Stimulated activated CD8-positive, alpha-beta memory T cell treated with anti-CD3 and anti-CD28 coated beads, Interleukin-15, amount 100 ng/mL, for 24 hours (primary cell): ENCODE measurements at places on chromosomes 2 and 18.

DNA sequence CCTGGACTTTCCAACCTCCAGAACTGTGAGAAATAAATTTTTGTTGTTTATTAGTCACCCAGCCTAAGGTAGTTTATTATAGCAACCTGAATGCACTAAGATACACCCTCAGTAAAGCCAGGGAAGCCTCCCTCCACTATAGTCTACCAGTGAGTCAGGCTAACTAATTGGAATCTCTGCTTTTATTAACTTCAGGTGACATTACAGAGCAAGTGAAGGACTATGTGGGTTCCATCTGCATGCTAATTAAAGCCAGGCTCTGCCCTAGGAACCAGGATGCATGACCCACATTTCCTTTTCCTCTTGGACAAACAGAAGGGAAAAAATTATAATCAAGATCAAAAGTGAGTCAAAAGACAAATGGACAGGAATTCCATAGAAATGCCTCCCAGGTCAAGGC lies 56.1 kb downstream of the ZC3H8 start:
- no peak for DNase-seq

GRCh38 chr2:212114489-212114888 lies 424.1 kb downstream of the ERBB4 start:
- no peak for DNase-seq

DNA sequence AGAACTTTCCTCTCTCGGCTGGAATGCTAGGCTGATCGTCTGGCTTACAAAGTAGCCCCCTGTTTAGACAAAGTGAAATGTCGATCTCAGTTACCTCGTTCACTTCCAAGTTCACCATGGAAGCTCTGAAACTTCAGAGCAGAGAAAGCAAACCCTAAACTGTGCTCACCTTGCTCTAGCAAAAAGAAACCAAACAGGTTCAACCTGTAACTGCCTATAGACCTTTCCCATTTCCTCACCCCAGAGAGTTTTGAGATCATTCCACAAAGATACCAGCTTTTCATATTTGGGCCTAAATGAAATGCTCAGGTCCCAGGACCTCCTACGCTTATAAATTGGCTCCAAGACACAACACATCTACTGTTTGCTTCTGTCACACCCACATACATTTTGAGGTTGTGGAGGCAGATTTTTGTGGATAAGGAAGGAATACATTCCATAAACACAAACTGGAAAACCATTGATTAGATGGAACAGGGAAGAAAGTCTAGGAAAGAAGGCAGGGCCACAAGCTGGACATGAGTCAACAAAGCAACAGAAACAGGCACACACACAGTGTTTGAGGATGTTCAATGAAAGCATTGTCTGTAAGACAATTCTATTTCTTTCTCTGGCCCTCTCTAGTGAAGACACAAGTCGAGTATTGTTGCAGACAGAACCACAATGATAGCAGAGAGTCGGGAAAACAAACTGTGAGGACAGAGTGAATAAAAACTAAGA lies 52.8 kb upstream of the TGIF1 start:
- no peak for DNase-seq

- no peak for DNase-seq
Observed at GRCh38 chr2:45699032-45699658, 47.7 kb downstream of the PRKCE start.

- no peak for DNase-seq
Observed at GRCh38 chr2:96354492-96354891, 18.9 kb downstream of the NCAPH start.

DNA sequence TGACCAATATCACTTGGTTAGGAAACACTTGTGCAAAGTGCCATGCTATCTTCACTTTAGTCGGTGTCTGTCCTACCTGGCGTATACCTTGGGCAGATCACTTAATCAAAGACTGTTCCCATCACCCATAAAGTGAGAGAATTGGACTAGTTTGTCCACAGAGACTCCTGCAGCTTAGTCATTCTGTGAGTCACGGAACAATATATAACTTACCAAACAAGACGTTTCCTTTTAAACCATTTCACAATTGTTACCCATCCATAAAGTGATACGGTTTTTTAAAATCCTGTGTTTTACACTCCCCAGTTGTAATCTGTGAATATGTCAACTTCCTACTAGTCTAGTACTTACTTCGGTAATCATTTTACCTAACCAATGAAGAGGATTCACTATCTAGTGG lies 499.3 kb upstream of the SMIM21 start:
- no peak for DNase-seq

- no peak for DNase-seq
Observed at GRCh38 chr18:49698525-49699025, 114.8 kb downstream of the ACAA2 start.

- no peak for DNase-seq
Observed at GRCh38 chr2:162100579-162100978, 26.6 kb upstream of the DPP4 start.

DNA sequence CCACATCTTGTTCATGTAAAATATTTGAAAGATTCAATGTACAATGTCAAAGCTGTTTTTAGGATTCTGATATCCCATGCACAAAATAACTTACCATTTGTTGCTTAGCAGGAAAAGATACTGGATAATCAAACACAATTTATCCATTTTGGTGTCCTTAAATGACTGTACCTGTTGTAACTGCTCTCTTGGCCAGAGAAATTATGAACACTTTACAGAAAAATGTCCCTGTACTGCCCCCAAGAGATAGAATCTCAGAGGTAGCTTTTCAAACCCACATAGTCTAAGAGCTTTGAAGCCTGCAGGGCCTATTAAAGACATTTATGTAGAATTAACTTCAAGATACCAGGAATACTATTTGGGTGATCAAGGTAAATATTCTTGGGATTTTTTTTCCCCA lies 12.2 kb upstream of the ME2 start:
- DNase-seq, result no peak

GRCh38 chr18:72612894-72613533 lies 68.9 kb upstream of the CBLN2 start:
- DNase-seq, result no peak

DNA sequence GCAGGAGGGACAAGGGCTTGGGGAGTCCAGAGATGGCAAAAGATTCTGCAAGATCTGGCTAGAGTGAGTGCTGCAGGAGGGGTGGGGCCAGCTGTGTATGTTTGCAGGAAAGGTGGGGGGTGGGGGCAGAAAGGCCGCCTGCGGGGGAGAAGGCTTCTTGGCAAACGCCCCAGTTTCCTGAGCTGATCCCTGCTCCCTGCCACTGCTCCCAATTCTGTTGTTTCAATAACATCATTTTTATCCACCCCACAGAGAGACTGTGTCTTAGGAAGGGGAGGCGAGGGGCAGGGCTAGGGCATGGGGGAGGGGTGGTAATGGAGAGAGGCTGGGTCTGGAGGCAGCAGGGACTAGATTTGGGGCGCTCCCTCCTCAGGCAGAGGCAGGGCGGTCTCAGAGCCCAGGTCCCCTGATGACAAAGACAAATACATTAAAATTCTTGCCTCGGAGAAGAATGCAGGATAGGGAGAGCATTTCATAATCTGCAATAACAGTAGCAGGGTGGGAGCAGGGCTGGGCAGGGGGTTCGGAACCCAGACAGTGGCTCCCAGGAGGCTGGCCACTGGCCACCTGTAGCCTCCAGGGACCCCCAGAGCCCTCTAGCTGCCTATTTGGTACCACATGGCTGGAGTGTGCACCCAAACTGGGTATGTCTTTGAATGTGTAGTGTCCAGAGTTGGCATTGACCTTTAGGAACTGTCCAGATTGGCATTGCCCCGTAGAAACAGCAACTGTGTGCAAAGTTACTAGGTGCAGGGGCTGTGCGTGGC lies 2.1 kb upstream of the WNT6 start:
- no peak for DNase-seq

- DNase-seq, result no peak
Observed at GRCh38 chr2:98134172-98135005, 47.4 kb downstream of the VWA3B start.

DNA sequence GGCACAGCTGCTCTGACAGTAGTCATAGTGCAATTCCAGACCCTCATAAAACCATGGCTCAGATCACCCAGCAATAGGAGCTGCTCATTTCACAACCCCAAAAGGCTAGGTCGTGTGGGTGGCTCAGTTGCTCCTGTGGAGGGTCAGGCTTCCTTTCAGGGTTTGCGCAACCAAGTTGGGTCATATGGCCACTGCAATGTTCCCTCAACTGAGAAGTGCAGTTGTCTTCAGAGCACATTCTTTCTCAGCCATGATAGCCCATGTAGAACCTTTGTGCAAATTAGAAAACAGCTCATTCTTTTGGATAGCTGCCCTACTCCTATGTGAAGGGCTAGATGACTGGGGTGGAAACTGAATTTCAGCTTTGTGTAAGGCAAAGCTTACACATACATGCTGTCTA lies 3.2 kb downstream of the SERPINB13 start:
- DNase-seq, result no peak

- DNase-seq, result no peak
Observed at GRCh38 chr18:33231474-33232317, 208.8 kb downstream of the CCDC178 start.

- DNase-seq, result no peak
Observed at GRCh38 chr2:224875841-224876240, 159.7 kb upstream of the CCDC195 start.
